Activated CD4-positive, alpha-beta memory T cell treated with anti-CD3 and anti-CD28 coated beads, Interleukin-2, amount 10 ng/mL, durations not matched to agents 7 days and 5 days (primary cell): ENCODE measurements at places on chromosomes 3 and 15.

GRCh38 chr3:68017069-68017468 is 362.7 kb upstream of the SUCLG2 start:
- no peaks in the 10 kb centered on the region for H3K27me3 ChIP-seq
- no peak overlapping the region for H3K4me3 ChIP-seq

- H3K36me3 ChIP-seq: peaks cover 39% of the 10 kb centered on the region
- H3K27me3 ChIP-seq: no peaks in the 10 kb centered on the region
- H3K4me3 ChIP-seq: no peak overlapping the region
- no peak overlapping the region for H3K27ac ChIP-seq
- DNase-seq: no peak
- peaks cover 4% of the 10 kb centered on the region for H3K4me1 ChIP-seq
These were observed 45.9 kb downstream of the CHAC1 start for GRCh38 chr15:40999190-40999589.

DNA sequence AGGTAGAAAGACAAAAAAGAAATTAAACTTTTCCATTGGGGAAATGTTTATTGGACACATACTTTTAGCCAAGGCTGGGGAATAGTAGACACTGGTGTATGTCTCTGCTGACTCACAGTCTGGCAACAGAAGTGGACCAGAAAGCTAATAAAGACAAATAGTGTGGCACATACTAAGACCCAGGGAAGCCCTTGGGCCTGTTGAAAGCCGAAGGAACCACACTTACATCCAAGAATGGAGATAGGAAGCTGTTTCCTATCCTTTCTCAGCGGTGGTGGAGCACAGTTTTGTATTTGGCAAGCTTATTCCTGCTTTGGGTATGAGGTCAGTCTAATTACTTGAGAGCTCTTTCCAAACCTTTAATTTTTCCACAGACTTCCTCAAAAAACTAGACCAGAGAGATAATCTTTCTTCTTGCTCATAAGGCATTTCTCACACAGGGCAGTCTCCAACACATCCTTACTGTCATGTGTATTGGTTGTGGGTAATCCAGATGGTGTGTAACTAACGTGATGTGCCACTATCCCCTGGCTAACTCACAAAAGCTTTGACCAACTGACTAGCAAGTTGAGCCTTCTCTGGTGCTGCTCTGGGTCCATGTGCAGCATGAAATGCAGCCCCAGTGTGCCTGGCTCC is 279.1 kb upstream of the IGF1R start:
- no peak for DNase-seq
- H3K27me3 ChIP-seq: no peaks in the 10 kb centered on the region
- no peaks in the 10 kb centered on the region for H3K4me1 ChIP-seq
- H3K36me3 ChIP-seq: no peaks in the 10 kb centered on the region
- H3K4me3 ChIP-seq: no peak overlapping the region

DNA sequence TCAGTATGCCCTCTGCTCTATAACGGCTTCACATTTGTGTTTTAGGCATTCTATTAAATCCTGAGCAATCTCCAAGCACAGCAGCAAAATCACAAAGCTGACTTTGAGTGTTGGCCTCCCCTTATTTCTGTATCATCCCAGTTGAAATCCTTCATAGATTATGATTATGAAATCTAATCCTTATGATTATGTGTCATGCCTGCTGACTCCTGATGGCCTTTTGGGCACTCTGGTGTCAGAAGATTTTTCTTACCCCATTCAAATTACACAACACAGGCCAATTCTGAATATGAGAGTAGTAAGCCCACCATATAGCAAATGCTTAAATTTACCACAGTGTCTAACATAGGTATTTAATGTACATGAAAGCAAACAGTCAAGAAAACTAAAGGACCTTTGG is 34.3 kb downstream of the CDV3 start:
- no peak for DNase-seq
- peaks cover 73% of the 10 kb centered on the region for H3K36me3 ChIP-seq
- no peak overlapping the region for H3K27ac ChIP-seq

DNA sequence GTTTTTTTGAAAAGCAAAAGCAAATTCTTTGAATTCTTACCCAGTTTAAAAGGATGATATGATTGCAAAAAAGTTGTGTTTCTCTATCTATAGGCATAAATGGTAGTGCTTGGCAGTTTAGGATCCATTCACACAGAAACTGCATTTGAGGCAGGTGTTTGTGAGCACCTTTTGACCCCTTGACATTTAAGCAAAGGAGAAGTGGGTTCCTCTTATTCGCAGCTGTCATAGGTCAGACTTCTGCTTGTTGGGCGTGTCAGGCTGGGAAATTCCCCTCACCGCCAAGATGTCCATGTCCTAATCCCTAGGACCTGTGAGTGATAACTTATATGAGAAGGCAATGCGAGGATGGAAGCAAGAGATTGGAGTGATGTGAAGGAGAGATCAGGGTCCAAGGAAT is 67.4 kb downstream of the SH3GL3 start:
- no peaks in the 10 kb centered on the region for H3K4me1 ChIP-seq
- H3K4me3 ChIP-seq: no peak overlapping the region
- no peak overlapping the region for H3K27ac ChIP-seq
- H3K36me3 ChIP-seq: no peaks in the 10 kb centered on the region
- DNase-seq: no peak
- H3K27me3 ChIP-seq: no peaks in the 10 kb centered on the region

- no peaks in the 10 kb centered on the region for H3K36me3 ChIP-seq
- H3K27me3 ChIP-seq: no peaks in the 10 kb centered on the region
- H3K4me1 ChIP-seq: no peaks in the 10 kb centered on the region
- no peak overlapping the region for H3K27ac ChIP-seq
- no peak for DNase-seq
These were observed 30.8 kb downstream of the MDFIC2 start for GRCh38 chr3:70281663-70282062.

DNA sequence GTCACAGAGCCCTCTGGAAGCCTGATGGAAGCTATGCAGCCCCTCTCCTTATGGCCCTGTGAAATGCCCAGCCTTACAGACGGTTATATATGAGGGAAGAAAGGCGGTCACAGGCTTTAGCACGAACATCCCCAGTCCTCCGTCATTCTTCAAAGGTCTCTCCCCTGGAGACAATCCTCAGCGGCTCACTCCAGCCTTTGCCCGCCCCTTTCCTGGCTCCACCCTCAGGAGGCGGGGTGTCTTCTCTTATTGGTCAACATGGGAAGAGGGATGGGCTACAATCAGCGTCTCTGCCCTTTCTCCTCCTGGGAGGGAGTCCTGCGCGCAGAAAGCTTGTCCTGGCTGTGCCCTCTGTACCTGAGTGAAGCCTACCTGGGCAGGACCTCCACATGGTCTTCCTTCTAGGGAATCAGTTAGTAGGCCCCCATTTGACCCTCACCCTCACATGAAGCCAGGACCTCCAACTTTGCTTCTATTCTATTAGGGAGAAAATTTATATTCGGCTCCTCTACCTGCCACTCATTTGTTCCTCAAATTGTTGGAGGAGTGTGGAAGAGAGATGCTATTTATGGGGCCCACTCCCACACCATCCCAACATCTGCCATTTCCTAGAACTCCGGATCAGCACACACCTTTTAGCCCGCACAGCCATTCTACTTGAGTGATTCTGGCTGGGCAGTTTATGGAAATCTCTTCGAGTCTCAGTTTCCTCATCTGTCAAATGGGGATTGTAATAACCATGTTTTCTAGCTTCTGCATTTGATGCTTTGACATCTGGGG is 112.9 kb upstream of the SLC6A11 start:
- DNase-seq: no peak
- H3K36me3 ChIP-seq: no peaks in the 10 kb centered on the region
- peaks cover 55% of the 10 kb centered on the region for H3K27me3 ChIP-seq
- H3K4me3 ChIP-seq: no peak overlapping the region
- peaks cover 4% of the 10 kb centered on the region for H3K4me1 ChIP-seq

- H3K4me3 ChIP-seq: no peak overlapping the region
- no peaks in the 10 kb centered on the region for H3K36me3 ChIP-seq
- H3K27ac ChIP-seq: no peak overlapping the region
These were observed 1009.6 kb downstream of the ROBO2 start for GRCh38 chr3:78049521-78049920.

GRCh38 chr3:153626158-153626557 is 464.1 kb downstream of the RAP2B start:
- H3K4me1 ChIP-seq: peaks cover 78% of the 10 kb centered on the region
- no peak for DNase-seq
- H3K27me3 ChIP-seq: no peaks in the 10 kb centered on the region
- H3K36me3 ChIP-seq: peaks cover 16% of the 10 kb centered on the region
- H3K27ac ChIP-seq: no peak overlapping the region

GRCh38 chr3:187213616-187214015 is 16.3 kb downstream of the RTP1 start:
- H3K4me3 ChIP-seq: no peak overlapping the region
- no peak overlapping the region for H3K27ac ChIP-seq
- H3K36me3 ChIP-seq: no peaks in the 10 kb centered on the region

- H3K4me3 ChIP-seq: no peak overlapping the region
- no peaks in the 10 kb centered on the region for H3K36me3 ChIP-seq
- H3K27me3 ChIP-seq: no peaks in the 10 kb centered on the region
- DNase-seq: no peak
- H3K4me1 ChIP-seq: no peaks in the 10 kb centered on the region
These were observed 16.8 kb downstream of the AGTR1 start for GRCh38 chr3:148714521-148714920.

- peaks cover 7% of the 10 kb centered on the region for H3K4me1 ChIP-seq
- no peaks in the 10 kb centered on the region for H3K36me3 ChIP-seq
- peak; percentile 81 for DNase-seq
- no peak overlapping the region for H3K4me3 ChIP-seq
These were observed 22.6 kb upstream of the CACNA2D2 start for GRCh38 chr3:50525987-50526386.

DNA sequence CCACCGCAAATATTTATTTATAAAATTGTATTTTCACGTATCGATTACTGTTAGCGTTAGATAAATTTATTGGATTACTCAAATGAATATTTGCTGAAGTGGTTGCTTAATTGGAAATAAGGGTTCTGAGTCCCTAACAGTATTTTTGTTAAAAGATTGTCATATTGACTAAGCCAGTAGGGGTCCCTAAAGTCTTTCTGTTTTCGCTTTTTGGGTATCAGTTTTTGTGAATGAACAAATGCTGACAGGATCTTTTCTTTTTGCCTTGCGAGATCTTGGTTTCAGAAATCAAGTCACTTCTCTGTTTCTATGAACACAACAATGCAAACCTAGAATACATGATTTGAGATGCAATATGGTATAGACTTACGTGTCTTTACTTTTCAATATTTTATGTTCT is 7.1 kb downstream of the RAD51 start:
- no peak overlapping the region for H3K4me3 ChIP-seq
- H3K36me3 ChIP-seq: peaks cover 57% of the 10 kb centered on the region
- no peak overlapping the region for H3K27ac ChIP-seq
- peaks cover 34% of the 10 kb centered on the region for H3K4me1 ChIP-seq
- H3K27me3 ChIP-seq: no peaks in the 10 kb centered on the region

GRCh38 chr15:77107068-77107467 is 36.2 kb upstream of the TSPAN3 start:
- no peak overlapping the region for H3K27ac ChIP-seq
- H3K4me3 ChIP-seq: no peak overlapping the region
- no peaks in the 10 kb centered on the region for H3K36me3 ChIP-seq

DNA sequence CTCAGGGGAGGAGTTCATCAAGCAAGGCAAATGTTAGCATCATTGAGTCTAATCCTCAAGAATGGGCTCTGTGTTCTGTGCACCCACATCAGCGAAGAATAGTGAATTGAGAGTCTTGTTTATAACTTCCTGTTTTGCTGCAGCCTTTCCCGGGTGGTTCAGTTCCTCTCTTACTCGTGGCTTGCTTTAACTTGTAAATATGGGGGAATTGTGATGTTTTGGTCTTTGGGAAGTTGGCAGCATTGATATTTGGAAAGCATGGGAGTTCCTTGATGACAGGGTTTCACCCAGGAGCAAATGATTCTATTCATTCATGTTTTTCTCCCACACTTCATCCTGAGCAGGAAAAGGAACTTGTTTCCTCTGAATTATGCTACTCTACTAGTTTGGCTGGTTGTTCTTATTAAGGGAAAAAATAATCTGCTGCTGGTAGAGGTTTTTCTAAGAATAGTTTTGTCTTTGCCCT is 40.4 kb downstream of the GPD1L start:
- peaks cover 10% of the 10 kb centered on the region for H3K4me1 ChIP-seq
- H3K27ac ChIP-seq: peak overlapping the region; percentile 8
- peaks cover 28% of the 10 kb centered on the region for H3K36me3 ChIP-seq
- no peak overlapping the region for H3K4me3 ChIP-seq
- no peaks in the 10 kb centered on the region for H3K27me3 ChIP-seq

GRCh38 chr3:25448750-25449692 is 21.0 kb downstream of the RARB start:
- peaks cover 1% of the 10 kb centered on the region for H3K27me3 ChIP-seq
- H3K27ac ChIP-seq: no peak overlapping the region
- H3K4me3 ChIP-seq: no peak overlapping the region
- no peaks in the 10 kb centered on the region for H3K36me3 ChIP-seq
- H3K4me1 ChIP-seq: no peaks in the 10 kb centered on the region
- DNase-seq: no peak

DNA sequence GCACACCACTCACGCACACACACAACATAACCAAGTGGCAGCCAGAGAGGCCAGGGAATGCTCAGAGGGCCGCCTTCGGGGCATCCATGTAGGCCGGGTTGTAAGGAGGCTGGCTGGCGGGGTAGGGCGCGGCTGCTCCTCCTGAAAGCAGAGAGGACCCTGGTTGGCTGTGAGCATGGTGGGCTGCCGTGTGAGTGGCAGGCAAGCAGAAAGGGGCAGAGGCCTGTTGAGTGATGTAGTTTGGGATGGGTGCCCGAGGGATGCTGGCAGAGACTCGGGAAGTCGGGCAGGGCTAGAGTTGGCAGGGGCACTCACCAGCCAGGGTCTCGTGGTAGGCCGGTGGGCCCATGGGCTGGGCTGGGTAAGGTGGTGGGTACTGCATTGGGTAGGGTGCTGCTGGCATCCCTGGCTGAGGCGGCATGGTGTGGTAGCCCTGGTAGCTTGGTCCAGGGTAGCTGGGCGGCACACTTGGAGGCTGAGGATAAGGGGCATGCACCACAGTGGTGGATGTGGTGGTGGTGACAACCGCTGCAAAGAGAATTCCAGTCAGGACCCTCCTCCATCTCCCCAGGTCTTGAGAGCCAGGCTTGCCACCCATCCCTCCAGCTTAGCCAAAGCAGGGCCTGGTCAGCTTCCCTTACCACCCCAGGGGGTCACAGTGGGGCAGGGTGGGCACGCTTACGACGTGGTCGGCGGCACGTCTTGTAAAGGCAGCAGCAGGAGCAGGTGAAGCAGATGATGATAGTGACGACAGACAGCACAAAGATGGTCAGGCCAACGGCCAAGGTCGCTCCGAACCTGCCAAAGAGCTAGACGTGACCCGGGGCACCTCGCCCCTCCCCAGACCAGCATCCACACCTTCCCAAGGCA is 22.7 kb downstream of the ATRIP start:
- peaks cover 69% of the 10 kb centered on the region for H3K4me1 ChIP-seq
- no peaks in the 10 kb centered on the region for H3K27me3 ChIP-seq
- peak overlapping the region; percentile 49 for H3K4me3 ChIP-seq

- H3K27me3 ChIP-seq: peaks cover 36% of the 10 kb centered on the region
- H3K4me1 ChIP-seq: peaks cover 11% of the 10 kb centered on the region
- DNase-seq: no peak
- H3K27ac ChIP-seq: no peak overlapping the region
These were observed 24.4 kb downstream of the MOBP start for GRCh38 chr3:39491733-39492350.

- no peak overlapping the region for H3K4me3 ChIP-seq
- DNase-seq: no peak
- H3K27me3 ChIP-seq: no peaks in the 10 kb centered on the region
- no peak overlapping the region for H3K27ac ChIP-seq
These were observed 17.9 kb downstream of the ETFA start for GRCh38 chr15:76293361-76293760.
